ENCODE measurements at places on chromosomes 1 and 21.

- no peak for DNase-seq
These were observed 62.6 kb upstream of the DENND1B start for GRCh38 chr1:197837911-197838310.

DNA sequence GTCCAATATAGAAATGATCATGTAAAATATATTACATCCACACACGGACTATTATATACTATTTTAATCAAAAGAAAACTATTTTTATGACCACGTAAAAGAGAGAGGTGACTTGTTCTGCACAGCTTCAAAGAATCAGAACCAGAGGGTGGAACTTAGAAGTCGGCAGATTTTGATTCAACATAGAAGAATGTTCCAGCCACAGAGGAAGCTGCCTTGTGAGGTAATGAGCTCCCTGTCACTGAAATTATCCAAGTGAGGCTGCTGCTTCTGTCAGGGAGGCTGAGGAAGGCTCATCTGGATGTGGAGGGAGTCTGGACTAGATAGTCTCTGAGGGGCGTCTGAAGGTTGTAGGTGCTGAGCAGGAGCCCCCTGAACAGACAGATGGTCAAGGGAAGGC is 2.7 kb downstream of the PLEKHA6 start:
- no peak for DNase-seq

GRCh38 chr1:155006601-155007101 is 4.0 kb downstream of the ZBTB7B start:
- DNase-seq = no peak

- DNase-seq = no peak
These were observed 14.7 kb upstream of the GPR37L1 start for GRCh38 chr1:202107801-202108731.

DNA sequence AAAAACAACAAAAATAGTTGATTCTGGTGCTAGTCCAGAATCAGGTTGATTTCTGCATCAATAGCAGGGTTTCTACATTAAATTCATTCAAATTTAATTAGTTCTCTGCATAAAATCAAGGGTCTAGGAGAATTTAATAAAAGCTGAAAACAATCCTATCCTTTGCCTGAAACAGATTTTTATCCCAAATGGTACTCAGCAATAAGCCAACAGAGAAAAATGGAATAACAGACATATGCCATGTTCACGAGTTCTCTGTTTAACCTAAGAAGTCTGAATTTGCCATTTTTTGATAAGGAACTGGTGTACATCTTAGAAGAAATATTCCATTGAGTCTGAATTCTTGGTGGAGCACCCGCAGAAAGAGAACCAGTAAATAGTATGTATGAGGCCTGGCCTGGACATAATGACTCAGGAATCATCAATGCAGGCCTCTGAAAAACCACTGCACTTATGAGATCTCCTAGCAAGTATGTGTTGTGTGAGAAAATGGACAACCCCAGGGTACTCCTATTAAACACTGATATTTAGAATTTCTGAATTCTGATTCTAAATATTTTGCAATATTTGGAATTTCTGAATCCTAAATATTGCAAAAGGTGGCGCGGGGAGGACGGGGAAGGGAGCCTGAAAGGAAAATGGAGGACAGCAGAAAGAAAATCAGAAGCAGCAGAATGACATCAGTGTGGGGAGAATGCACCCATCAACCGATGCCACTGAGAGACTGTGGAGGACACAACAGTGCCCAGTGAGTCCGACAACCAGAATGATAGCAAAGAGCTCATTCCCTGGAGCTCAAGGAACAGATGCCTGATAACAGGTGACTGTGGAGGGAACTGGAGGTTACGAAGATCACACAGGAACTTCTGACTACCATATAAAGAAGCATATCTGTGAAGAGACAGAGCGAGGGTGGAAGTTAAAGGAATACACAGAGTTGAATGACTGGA is 97.6 kb downstream of the APP start:
- DNase-seq = no peak

- no peak for DNase-seq
These were observed 21.3 kb downstream of the MIIP start for GRCh38 chr1:12040457-12041051.

DNA sequence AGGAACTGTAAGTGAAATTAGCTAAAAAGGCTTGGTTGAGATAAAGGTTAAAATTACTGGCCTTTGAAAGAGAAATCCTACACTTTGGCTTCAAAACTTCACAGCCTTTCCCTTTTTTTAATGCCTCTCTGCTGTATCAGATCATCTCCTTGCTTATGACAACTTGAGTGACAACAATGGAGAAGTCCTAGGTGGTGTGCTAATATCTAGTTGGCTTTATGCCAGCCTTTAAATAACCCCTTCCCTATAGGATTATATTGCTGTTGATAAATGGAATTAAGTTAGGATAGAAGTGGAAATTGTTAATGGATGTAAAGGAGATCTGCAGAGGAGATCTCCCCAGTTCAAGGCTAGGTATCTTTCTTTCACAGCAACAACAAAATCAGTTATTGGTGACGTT is 130.2 kb upstream of the ATP1B1 start:
- no peak for DNase-seq

DNA sequence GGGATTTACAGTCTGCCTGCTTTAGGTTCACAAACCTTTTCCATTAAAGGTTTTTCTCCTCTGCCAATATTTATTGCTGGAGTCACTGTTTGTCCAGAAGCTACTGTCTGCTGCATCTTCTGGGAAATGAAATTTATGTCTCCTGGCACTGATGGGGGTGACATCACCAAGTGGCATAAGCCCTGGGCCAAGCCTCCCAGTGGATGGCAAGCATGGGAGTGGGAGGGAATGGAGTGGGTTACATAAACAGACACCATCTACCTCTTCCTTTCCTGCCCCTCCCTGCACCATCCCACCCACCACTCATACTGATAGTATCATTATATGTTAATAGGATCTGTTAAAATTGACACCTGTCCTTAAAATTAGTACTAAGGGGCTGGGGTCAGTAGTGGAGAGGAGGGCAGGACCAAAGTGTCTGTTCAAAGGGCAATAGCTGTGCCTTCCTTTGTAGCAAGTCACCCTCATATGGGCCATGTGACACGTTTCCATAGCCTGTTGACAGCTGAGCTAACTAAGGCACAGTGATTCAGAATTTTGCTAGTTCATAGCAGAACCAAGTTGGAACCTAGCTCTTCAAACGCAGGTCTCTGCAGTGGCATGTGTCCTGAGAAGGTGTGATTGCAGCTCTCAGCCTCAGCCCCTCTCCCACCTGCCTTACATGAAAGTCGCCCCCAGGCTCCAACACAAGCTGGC is 71.0 kb downstream of the MAB21L3 start:
- DNase-seq = no peak

- DNase-seq = no peak
These were observed 594.8 kb downstream of the USP25 start for GRCh38 chr21:16324630-16325029.

Data from renal pelvis (tissue), 12 donors.